ENCODE measurements at places on chromosomes 4 and X.

GRCh38 chr4:163380703-163381102 is 37.0 kb downstream of the NPY5R start:
- no peak for DNase-seq

GRCh38 chrX:8822002-8822401 is 20.8 kb upstream of the FAM9A start:
- no peak for DNase-seq

GRCh38 chr4:33802578-33802977 is 2441.7 kb downstream of the ARAP2 start:
- DNase-seq, result no peak

GRCh38 chr4:15427161-15427560 is 672 bp upstream of the C1QTNF7 start:
- DNase-seq, result no peak

DNA sequence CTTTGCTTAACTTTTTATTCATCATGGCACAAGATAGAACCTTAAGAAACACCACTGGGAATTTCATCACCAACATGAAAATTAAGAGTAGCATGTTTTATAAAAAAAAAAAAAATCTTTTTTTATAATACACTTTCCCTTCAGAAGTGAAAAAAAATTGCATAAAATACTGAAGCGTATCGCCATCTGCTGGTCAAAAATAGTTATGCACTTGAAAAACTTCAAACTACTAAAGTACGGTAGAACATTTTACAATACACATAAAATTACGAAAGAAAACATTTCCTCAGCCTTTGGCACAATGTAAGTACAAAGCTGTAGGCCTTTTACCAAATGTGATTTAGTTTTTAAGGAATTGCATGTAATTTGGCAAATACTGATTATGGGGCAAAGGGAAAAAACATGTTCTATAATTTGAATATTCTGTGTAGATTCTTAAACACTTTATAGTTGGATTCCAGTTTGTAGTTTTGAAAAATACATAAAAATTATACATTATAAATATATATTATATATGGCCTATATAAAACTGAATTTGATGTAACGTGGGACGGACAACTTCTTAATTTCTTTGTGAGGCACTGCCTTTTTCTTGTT is 26.5 kb downstream of the HCCS start:
- no peak for DNase-seq

DNA sequence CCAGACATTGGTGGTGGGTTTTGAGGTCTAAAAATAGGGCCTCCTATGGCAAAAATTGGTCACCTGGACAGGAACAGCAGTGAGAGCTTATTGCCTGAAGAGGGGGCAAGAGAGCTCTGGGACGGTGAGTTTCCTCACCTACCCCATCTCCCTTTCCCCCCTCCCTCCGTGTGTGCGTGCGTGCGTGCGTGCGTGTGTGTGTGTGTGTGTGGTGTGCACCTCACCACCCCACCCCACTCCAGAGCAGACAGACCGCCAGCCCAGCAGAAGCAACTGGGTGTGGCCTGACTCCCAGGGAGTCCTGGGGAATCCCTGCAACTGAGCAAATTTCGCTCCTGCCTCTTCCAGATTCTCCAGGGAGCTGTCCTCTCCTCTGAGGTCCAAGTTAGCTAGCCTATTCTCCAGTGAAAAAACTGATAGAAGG is 44.7 kb downstream of the PRPS1 start:
- peak; percentile 88 for DNase-seq

GRCh38 chr4:177128306-177128705 is 181.4 kb upstream of the NEIL3 start:
- no peak for DNase-seq

DNA sequence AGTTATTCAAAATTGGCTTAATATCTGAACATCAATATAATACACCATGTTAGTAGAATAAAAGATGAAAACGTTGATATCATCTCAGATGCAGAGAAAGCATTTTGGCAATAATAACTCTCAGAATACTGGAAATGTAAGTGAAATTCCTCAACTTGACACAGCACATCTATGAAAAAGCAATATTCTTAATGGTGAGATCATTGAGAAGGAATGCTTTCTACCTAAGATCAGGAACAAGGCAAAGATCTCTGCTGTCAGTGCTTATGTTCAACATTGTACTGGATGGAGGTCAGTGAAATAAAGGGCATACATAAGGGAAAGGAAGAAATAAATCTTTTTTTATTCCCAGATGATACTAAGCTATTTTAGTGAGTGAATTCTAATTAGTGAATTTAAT is 40.6 kb downstream of the MRPL1 start:
- no peak for DNase-seq

DNA sequence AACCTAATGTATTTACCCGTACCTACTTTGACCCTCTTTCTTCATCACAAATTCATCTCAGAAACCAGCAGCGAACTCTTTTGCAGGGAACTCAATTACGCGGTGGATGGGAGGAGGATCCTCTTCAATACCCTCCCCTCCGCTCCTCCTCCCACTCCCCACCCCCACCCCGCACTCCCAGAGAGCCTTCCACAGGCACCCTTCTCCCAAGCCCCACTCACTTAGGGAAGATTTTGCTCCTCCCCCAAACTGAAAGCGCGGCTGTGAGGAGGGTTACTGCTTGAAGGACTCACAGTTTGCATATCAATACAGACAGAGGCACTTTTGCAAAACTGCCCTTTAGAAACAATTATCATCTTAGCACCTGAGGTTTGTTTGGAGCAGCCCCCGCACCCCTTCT is 960 bp upstream of the IL1RAPL1 start:
- DNase-seq, result no peak

DNA sequence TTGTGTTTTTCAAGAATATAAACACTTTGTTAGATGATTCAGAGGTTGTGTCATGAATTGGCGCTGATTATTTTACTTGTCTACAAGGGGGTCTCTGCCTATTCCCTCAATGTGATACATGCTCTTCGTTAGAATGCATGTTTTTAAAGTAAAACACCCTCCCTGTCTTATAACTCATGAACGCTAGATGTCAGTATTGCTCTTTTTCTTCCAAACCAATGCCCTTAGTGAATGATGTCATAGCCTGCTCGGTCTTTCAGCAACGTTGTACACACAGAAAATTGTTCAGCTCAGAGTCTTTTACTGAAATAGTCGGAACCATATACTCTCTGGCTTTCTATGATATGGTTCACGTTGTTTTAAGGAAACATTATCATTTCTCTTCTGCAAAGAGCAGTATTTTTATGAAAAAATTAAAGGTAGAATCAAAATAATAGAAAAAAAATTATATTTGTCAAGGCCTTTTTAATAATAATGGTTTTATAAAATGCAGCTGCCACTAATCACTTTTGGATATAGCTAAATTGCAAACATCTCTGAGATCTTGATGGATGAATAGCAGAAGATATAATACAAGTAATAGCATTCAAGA is 292.9 kb downstream of the TLL1 start:
- DNase-seq, result no peak

GRCh38 chr4:141757287-141757686 is 120.9 kb downstream of the IL15 start:
- DNase-seq, result no peak

GRCh38 chr4:8171984-8172924 is 13.6 kb upstream of the ABLIM2 start:
- DNase-seq, result no peak

GRCh38 chr4:53608242-53608641 is 17.0 kb upstream of the LNX1 start:
- no peak for DNase-seq

DNA sequence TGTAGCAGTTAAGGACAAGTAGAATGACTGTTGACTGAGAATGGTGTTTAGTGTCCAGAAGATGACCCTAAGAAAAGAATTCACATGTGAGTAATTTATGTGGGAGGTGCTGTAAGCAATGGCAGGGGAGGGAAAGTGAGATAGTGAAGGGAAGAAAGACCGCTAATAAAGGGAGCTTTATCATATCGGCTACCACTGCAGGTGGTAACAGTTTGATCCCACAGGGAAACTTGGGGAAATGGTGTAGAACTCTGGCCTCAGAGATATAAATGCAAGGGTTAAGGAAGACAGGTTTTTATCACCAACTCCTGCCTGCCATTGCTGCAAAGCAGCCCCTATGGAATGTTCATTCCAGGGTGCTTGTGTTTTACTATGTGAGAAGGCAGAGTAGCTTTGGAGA is 489.6 kb downstream of the STPG2 start:
- no peak for DNase-seq

DNA sequence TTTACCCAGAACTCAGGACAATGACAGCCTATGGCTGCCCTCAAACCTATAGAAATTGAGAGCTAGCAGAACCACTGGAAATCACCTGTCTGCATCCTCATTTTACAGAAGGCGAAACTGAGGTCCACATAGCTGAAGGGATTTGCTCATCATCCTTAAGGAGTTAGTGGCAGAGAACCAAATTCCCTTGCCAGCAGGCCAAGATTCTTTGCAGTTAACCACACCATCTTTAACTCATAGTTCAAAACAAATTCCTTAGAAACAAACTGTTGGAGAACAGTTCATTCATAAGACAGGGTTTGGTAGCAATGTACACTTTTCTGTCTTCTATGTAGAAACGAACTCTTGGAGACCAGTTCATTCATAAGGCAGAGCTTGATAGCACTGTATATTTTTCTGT is 37.9 kb upstream of the RAP2C start:
- no peak for DNase-seq

- DNase-seq, result no peak
These were observed 150.9 kb downstream of the BCOR start for GRCh38 chrX:39946822-39947221.

Data from CD4-positive, alpha-beta T cell treated with Interleukin-17A for 4 hours (primary cell).